ENCODE measurements at places on chromosomes 1 and 21.

- no peak for DNase-seq
Observed at GRCh38 chr1:87501738-87502137, 173.1 kb downstream of the LMO4 start.

GRCh38 chr1:183058851-183059502 lies 35.8 kb downstream of the LAMC1 start:
- no peak for DNase-seq

DNA sequence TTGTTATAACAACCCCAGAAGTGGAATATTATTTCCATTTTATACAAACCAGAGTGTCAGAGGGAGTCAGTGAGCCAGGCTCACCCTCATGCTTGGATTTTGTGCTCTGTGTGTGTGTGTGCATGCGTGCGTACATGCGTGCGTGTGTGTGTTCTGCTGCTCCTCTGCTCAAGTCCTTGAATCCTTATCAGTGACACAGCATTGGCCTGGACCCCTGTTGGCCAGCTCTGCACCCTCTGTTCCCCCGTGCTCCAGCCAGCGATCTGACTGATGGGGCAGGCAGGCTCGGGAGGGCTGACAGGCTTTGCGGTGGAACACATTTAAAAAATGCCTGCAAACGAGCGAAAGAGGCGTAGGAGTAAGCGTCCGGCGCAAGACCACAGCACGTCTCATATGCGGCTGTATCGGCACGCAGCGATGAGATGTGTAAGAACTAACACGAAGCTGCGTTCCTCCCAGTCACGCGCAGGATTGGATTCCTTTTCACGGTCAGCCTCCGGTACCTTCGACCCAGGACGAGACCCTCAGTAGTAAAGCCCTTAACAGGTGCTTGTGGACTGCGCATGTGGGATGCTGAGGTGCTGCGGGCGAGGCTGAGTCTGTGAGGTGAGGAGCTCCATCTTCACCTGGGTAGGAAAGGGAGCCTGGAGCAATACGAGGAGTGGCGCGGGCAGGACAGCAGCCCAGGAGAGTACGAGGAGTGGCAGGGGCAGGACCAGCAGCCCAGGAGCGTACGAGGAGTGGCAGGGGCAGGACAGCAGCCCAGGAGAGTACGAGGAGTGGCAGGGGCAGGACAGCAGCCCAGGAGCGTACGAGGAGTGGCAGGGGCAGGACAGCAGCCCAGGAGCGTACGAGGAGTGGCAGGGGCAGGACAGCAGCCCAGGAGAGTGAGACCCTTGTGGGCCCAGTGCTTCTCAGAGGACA lies 130.9 kb downstream of the GALNT2 start:
- no peak for DNase-seq

DNA sequence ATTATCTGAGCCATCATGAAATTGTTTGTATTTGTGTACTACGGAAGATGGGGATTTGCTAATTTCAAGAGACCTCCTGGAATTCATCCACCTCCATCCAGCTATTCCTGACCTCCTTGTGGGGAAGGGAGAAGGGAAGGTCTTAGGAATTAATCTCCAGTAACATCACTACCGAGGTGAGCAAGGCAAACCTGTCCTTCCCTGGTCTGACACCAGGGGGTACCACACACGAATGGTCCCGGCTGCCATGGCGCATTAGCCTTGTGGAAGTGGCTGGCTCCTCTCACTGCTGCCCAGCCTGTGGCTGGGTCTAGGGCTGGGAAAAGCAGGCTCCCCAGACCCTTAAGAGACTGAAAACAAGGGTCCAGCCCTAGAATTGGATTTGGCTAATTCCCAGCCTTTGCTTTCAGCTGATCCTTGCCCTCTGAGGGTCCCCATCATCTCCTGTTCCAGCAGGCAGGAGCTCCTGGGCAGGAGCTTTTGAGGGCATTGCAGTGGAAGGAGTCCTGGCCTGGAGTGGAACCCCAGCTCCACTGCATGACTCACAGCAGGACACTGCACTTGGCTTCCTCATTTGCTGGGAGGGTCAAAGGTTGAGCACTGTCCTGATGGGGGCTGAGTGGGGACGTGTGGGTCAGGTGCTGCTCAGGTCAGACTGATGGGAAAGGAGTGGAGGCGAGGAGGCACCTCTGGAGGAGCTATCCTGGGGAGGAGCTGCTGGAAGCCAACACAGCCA lies 34.8 kb downstream of the RIMS3 start:
- no peak for DNase-seq

- no peak for DNase-seq
Observed at GRCh38 chr1:11571906-11572616, 82.2 kb downstream of the FBXO2 start.

DNA sequence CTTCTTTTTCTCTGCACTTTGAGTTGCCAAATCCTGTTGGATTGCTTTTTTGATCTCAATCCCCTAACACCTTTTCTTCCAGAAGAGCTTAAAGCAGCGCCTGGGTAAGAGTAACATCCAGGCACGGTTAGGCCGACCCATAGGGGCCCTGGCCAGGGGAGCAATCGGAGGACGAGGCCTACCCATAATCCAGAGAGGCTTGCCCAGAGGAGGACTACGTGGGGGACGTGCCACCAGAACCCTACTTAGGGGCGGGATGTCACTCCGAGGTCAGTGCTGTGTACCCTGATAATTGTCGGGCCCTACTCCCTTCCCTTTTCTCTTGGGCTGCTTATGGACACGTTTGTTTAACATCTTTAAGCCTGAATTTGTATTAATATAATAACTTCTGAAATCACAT lies 8.3 kb downstream of the CHTOP start:
- no peak for DNase-seq

DNA sequence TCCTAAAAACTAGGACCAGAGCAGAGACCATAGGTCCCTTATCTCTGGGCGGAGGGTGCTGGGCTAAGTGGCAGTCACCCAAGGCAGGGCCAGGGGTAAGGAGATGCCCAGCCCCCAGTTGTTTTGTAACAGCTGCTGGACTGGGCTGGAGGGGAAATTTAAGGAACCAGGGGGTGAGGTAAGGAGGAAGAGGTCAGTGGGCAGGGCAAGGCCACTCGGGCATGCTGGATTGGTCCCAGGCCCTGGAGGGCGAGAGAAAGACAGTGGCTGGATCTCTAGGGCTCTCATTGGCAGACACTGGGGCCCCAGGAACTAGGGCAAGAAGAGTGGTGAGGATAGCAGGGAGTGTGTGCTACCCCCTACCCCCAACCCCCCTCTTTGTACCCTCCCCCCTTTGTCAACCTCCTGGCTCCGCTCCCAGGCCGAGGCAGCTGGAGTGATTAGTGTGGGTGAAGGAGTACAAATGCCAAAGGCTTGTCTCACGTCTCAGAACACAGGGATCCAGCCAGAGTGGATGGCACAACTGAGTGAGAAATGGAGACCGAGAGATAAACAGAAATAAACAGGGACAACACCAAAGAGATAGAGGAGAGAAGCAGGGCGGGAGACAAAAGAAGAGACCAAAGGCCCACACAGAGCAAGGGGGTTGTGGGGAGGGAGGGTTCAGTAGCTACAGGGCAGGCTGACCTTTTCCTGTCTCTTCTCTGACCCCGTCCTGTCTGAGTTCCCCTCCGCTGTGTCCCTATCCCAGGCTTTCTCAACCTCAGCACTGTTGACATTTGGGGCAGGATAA lies 20.5 kb upstream of the THRAP3 start:
- DNase-seq = no peak

Data from LNCaP clone FGC (cell line).